ENCODE measurements at places on chromosomes 5 and 9. TPM values are rescaled to one million over a fixed set of nuclear protein-coding genes. Genes with fewer than 3 reads are reported as not detected.
A peak's percentile ranks its signal among the peaks of the same experiment; 100 is the strongest.

DNA sequence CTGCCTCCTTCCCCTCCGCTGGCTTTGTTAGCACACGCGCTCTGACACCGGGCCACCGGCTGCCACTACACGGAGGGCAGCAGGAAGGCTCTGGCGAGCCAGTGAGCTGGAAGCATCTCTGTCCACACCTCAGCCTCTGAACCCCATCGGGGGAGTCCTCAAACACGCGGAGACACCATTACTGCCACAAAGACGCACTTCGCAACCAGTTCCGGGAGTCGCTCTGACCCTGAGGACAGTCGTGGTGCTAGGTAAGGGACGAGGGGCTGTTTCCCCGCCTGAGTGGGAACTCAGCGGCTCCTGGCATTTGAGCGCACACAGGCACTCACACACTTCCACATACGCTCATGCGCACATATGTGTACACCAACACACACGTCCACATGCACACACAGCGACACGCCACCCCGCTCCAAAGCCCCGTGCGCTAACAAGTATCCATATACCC lies 160.0 kb downstream of the C9orf152 start:
- DNase-seq, result no peak

DNA sequence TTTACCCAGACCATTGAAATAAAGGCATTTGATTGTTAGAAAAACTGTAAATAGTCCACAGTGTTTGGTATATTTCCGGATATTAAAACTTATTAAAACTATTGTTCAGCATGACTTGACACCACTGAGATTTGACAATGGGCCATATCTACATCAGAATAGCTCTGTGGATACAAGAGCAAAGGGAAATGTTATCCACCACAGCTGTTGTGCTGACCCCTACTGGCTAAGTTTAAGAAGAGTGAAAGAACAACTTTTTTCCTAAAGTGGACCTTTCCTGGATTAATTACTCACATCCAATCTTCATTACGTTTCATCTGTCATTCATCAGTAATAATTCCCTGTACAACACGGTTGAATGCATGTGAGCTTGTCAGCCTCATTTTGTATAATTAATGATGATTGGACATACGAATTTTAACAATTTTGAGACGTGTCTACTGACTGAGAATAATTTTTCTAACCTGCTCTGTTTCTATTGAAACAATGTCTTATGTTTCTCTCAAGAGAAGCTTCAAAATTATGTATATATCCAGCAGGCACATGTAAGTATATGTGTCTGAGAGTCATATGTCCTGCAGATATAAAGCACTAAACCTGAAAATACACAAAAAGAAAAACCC lies 1952.6 kb downstream of the MAT2B start:
- DNase-seq, result peak; percentile 5

DNA sequence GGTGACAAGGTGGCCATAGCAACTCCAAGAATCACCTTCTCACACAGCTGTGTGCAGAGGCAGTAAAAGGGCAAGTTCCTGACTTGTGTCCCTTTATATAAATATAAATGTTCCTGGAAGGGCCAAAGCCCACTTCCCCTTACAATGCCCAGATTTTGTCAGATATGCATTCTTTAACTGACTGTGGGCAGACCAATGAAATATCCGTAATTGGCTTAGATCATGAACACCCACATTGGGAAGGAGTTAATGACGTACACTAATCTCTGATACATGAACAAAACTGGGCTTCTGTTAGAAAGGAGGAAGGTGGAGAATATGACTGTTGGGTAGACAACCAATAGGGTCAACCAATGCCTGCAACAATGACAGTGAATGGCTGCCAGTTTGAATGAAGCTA lies 397.2 kb upstream of the CLINT1 start:
- DNase-seq, result no peak

DNA sequence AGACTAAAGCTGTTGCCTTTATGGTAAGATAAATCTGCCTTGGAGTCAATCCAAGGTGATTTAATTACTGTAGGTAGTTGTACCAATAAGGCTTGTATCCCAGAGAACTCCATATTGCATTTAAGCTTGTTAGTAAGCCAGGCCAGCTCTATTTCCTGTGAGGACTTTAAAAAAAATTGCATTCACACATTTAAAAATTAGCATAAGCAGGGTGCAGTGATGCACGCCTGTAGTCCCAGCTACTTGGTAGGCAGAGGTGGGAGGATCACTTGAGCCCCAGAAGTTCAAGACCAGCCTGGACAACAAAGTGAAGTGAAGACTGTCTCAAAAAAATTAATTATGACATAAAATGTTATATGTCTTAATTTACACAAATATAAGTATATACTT lies 28.7 kb upstream of the ABL1 start:
- no peak for DNase-seq

DNA sequence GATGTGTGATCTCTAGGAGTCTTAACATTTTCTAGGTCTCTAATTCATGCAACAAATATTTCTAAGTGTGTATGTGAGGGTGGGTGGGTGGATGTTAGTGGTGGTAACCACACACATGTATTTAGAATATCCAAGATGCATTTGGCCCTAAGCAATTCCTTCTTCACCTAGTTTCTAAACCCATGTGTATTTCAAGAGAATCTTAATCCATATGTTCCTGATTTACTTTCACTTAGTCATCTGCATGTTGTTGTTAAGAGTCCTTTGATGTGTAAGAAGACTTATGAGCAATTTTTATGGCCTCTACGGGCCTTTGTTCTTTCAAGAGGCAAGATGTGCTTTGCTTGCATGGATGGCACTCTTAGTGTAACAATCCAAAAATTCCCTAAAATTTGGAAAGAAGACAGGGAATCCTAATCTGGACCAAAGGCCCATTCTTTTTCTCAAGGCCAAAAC lies 282.6 kb downstream of the SPATA31D1 start:
- DNase-seq, result peak; percentile 59

DNA sequence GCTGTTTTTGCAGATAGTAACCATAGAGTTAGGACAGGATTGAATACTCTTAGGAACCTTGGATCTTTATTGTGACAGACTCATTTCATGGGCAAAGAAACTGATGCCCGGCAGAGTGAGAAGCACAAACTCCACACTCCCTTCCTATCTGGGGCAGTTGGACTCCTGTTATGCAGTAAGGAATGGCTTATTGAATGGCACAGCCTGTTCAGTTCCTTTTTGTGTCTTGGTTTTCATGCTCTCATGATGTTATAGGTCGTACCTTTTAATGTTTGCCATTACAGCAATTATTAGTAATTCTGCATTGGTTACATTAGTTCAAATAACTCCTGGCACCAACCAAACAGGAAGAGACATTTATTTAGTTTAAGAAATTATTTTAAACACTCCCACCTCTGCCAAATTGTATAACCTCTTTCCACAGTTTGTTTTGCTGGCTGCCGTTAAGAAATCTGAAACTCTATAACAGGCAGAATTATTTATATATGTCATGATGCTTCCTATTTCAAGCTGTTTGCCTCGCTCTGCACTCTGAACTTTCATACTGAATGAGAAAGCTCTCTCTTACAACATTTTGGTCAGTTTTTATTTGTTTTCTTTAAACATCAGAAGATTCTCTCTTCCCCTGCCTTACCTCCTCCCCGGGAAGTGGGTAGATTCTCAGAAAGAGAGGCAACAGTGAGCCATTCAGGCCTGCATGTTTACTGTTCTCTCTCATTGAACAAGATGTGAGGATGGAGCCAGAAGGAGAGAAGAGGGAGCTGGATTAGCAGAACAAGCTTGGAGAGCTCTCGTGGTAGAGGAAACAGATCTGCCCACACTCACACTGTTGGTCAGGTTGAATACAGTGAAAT lies 144.4 kb downstream of the ARHGEF28 start:
- peak; percentile 1 for DNase-seq

OBP2B gene
- not detected for total RNA-seq

DNM1 gene
- total RNA-seq, result 3.6 TPM

ABO gene
- total RNA-seq, result not detected
